ENCODE measurements at places on chromosomes 5 and 9. TPM values are rescaled to one million over a fixed set of nuclear protein-coding genes. Genes with fewer than 3 reads are reported as not detected.

PCDHA4 gene
- not detected for polyA plus RNA-seq

DNA sequence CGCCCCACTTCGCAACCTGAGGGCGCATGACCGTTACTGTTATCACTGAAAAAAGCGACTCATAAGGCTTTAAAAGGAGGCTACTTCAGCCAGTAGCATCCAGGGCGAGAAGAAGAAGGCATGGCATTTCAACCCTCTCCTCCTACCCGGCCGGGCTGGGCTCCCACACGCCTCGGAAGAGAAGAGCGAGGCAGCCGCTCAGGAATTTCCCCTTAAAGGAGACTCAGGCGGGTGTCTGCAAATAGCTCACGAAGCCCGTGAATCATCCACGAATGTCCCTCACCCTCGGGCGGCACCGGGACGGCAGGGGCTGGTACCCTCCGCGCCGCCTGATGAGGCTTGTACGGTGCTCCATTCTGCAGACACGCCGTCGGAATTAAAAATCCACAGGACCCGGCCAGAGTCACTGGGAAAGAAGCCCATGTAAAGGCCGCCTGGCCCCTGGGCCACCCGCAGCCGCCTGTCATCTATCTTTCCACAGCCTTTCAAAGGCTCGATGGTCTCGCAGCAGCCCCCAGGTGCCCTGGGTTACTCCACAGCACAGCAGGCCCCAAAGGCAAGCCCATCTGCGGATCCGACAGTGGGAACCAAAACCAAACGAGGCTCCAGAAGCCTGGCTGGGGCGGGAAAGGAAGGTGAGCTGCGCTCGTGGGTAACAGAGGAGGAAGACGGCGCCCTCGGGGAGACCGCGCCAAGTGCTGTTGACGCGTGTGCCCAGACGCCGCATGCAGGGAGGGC lies 11.8 kb downstream of the SLC12A7 start:
- DNase-seq: no peak

GRCh38 chr9:137354845-137355760 lies 53.0 kb upstream of the NRARP start:
- no peak for DNase-seq

PTPRD gene
- polyA plus RNA-seq: 0.05 TPM

DNA sequence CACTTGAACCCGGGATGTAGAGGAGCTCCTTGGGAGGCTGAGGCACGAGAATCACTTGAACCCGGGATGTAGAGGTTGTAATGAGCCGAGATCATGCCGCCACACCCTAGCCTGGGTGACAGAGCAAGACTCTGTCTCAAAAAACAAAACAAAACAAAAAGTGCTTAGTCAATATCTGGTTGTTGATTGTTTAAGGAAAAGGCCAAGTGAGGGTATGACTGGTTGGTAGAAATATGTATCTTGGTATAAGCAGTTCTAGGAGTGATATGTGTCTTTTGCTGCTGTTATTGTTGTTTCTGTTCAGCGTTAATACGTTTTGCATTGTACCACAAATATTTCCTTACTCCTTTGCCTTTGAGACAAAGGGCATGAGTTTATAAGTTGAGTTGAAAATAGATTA lies 210.7 kb upstream of the DMRT1 start:
- no peak for DNase-seq

DNA sequence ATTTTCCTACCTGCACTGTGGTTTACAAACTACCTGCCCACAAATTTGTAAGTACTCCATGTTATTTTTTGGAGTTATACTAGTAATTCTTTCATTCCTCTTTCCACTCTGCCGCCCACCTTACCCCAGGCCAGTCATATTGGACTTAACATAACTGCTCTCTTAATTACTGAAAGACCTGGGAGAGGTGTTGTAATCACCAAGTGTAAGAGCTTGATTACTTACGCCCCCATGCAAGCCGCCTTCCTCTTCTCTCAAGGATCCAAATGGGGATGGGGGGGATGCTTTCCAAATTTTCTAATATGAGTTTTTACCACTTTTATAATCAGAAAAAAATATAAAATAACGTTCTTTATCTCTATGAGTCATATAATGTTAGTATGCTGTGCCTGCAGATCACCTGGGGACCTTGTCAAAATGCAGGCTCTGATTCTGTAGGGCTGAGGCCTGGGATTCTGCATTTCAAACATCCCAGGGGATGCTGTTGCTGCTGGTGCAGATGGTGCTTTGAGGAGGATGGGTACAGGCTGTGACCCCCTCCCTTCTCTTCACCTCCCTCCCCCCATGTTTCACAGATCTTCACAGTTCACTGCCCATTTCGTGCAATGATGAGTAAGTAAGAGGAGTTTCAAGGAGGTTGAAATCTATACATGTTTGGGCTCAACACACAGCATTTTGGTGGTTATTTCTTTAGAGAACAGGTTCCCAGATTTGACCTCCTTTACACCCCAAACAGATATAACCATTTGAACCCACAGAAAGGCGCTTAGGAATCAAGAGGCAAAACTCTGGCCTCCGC lies 87.3 kb downstream of the SEC61B start:
- DNase-seq: no peak

DNA sequence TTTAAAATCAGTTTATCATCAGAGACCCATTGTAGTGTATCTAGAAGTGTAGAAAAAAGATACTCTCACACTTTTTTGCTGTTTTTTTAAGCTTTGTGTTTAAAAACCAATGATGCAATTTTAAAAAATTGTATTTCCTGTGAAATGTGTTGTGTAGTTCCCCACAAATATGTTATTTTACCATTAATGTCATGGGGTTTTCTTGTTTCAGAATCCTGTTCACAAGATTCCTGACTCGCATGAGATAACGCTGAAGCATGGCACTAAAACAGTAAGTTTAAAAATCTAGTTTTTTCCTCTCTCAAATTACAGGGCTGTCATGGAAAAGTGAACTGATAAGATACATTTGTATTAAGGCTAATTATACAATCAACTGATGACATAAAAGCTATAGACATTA lies 58.6 kb downstream of the WDR70 start:
- no peak for DNase-seq

DNA sequence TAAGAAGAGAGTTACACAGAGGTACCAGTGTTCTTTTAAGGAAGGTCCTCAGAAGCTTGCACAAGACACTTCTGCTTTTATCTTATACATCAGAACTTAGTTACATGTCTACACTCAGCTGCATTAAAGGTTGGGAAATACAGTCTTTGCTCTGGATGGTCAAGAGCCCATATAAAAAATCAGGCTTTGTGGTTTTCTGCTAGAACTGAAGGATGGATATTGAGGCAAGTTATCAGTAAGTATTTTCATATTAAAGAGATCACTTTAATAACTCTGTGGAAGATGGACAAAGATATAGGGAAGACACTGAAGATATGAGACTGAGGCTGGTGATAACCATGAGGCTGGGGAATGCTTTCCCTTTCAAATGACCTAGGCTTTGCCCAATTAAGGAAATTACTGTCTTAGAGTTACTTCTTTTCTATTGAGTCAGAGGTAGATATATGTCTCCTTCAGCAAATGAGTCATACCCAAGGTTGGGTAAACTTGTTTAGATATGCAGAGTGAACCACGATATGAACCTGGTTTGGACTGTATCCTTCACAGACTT lies 87.0 kb upstream of the TNC start:
- DNase-seq: no peak

DNA sequence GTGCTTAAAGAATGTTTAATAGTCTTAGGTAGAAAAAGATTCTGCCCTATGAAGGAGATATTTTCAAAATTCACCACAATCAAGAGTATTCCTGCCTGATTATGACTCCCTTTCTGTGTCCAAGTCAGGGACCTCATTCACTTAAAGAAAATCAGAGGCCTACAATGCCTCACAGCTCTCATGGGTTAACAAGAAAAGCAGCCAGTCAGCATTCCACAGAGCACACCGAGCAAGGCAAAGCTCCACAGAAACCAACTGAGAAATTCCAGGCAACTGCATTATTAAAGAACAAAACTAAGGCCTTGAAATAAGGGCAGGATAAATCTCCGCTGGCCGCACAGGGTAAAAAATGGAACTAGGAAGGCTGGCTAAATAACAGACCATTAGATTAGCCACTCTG lies 161.1 kb downstream of the TARS1 start:
- no peak for DNase-seq

- no peak for DNase-seq
These were observed 138.2 kb downstream of the PRDM6 start for GRCh38 chr5:123227216-123227615.

GRCh38 chr5:138631096-138631928 lies 56.1 kb upstream of the HSPA9 start:
- no peak for DNase-seq

- DNase-seq: no peak
These were observed 265.5 kb downstream of the NDUFS4 start for GRCh38 chr5:53825926-53826325.

ANKDD1B gene
- polyA plus RNA-seq: 0.12 TPM

DNA sequence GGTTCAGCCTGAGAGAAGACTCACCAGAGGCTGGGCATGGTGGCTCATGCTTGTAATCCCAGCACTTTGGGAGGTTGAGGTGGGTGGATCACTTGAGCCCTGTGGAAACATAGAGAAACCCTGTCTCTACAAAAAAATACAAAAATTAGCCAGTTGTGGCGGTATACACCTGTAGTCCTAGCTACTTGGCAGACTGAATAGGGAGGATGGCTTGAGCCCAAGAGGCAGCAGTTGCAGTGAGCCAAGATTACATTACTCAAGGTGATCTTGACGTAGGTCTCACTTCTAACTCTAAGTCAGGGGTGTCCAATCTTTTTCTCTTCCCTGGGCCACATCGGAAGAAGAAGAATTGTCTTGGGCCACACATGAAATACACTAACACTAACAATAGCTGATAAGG lies 16.2 kb upstream of the ATP6V1G1 start:
- DNase-seq: no peak

Data from HepG2 (cell line).